ENCODE measurements at places on chromosomes 2 and 18.

- no peak for DNase-seq
These were observed 19.6 kb downstream of the ASB1 start for GRCh38 chr2:238446371-238446770.

GRCh38 chr18:63260380-63260754 lies 59.2 kb downstream of the BCL2 start:
- DNase-seq: no peak

- no peak for DNase-seq
These were observed 1489.7 kb downstream of the LRP1B start for GRCh38 chr2:140641163-140641562.

DNA sequence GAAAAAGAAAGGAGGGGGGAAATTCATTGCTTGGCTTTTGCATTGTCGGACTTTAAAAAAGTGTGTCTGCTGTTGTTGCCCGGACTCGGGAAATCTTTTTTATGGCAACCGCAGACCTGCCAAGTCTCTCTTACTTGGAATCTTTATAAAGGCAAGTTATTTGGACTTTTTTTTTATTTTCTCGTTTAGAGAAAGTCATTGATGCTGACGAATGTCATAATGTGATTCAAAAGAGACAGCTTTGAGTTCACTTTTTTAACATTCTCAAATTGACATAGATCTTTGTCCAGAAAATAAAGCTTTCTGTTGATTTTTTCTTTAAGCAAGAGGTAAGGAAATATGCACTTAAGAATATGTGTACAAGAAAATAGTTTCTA lies 651 bp upstream of the ZNF521 start:
- peak; percentile 1 for DNase-seq

DNA sequence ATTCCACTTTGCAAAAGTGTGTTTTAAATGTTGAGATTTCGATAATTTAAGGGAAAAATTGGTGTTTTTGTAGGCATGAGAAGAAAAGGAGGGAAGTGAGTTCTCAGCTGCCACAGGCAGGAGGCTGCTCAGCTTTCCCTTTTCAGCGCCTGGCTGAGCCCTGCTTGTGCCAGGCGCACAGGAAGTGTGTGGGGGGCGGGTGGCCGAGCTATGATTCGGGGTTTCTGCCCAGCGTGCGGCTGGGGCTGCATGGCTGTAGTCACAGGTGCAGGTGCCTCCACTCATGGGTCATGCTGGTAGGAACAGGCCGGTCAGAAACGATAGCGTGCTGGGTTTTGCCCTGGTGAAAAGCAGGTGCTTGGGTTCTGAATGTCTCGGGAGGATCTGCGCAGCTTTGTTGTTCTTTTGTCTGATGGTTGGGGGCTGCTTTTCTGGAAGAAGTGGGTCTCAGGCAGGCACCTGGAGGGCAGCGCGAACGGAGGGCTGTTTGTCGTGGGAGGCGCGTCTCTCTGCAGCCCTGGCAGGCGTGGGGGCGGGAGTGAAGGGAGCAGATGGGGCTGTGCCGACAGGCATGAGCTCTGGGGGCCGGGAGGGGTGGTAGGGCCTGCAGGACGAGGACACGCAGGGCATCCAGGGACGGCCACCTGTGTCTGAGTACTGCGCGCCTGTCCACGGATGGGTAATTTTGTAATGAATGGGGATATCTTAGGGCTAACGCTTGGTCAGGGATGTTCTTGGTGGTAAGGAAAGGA lies 2.1 kb downstream of the KCNG2 start:
- DNase-seq: no peak

DNA sequence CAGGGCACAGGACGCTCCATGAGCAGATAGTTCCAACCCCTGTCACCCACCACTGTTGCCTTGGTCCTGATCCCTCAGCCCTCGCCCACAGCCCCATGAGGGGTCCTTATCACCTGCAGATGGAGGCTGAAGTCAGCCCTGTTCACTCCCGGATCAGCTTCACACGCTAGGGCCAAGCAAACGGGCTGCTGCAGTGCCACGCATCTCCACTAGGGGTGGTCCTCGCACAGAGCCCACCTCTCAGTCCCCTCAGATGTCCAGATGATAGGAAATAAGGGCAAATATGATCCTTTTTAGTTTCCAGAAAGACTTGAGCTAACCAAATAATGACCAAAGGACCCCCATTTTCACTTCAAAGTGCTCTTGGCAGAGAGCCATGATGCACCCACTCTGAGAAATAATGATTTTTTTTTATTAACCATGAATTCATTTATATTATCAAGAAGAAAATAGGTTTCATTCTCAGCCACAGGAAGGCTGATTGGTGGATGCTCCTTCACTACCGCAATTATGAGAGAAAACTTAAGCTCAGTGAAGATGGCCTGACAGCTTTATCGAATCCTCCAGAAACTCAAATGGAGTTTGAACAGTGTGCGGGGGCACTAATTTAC lies 71.9 kb upstream of the KLHL29 start:
- DNase-seq: peak; percentile 4

- no peak for DNase-seq
These were observed 157.9 kb downstream of the ANKRD44 start for GRCh38 chr2:197152451-197153228.

DNA sequence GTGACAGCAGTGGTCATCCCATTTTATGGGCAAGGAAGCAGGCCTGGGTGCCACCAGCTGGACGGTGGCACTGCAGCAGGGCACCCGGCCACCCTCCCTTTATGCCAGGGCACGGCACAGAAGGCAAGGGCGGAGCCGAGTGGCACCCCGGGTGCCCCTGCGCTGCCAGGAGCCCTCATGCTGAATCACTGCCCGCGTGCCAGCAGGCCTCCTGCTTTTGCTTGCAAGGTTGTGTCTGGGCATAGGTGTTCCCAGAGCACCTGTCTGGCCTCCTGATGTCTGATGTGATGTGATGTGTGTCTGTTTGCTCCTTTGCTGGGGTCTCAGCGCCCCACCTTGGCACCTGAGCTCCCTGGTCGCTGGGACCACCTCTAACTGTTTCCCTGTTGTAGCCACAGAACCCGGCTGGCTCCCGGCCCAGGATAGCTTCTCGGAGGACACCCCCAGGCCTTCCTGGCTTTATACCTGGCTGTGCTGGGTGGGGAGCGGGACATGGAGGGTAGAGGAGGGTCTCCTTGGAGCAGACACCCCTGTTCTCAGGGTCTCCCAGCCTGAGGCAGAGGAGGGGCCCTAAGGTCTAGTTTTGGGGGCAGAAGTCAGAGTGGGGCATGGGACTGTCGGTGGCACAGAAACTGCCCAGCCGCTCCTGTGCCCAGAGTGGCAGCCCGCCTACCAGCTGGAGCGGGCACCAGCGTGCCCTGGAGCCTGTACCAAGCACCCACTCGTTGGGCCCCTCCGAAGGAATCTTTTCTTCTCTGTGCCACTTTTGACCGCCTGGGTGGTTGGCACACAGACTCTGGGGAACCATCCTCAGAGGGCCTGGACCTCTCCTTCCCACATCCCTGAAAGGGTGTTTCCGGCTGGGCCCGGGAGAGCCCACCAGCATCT lies 3.6 kb downstream of the GPC1 start:
- DNase-seq: no peak

DNA sequence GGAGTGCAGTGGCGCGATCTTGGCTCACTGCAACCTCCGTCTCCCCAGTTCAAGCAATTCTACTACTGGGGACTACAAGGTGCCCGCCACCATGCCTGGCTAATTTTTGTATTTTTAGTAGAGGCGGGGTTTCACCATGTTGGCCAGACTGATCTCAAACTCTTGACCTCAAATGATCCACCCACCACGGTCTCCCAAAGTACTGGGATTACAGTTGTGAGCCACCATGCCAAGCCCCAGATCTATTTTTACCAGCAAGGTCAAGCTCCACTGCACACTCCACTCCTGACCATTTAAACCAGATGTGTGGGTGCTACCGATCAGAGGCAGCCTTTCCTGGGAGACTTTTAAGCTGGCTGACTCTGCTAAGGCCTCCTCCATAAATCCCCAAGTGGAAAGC lies 67.5 kb upstream of the CD226 start:
- no peak for DNase-seq

DNA sequence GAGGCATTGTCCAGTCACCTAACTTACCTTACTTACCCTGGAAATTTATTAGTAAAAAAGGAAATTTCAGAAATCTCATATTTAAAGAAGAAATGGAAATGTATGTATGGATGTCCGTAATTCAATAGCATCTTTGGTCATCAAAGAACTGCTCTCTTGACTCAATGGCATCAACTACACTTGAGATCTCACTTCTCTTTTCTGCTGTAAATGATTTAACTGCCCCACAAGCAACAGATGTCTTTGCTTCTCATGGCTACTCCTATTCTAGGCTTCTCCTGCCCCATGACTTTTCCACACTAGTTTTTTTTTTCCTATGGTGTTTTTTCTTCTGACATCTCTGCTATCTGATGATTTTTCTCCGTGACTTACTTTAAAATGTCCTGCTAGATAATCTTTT lies 34.0 kb upstream of the ERMN start:
- no peak for DNase-seq

DNA sequence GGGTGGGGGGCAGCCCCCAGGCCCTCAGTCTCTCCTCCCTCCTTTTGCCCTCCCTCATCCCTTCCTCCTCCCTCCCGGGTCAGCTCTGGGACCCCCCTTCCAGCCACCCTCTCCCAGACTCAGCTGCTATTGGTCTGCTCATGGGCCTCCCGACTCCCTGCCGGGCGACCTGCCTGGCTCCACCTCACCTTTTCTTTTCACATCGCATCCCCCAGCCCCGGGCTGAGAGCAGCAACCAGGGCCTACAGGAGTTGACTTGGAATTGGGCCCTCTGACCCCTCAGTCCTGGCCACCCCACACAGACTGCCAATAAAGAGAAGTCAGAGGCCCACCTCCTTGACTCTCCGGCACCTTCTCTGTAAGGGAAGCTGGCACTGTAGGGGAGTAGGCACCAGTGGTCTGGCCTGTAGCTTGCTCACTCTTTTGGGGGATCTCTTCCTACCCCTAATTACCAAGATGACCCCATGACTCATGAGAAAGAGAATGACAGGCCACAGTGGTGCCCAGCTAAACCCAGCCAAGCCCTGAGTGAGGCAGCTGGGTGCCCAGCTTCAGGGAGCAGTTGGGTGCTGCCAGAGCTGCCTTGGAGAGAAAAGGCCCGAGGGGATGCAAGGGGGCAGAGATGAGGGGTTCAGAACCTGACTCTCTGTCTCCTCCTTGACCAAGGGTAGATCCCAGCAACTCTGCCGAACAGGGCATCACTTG lies 2.0 kb upstream of the ECEL1 start:
- DNase-seq: no peak

DNA sequence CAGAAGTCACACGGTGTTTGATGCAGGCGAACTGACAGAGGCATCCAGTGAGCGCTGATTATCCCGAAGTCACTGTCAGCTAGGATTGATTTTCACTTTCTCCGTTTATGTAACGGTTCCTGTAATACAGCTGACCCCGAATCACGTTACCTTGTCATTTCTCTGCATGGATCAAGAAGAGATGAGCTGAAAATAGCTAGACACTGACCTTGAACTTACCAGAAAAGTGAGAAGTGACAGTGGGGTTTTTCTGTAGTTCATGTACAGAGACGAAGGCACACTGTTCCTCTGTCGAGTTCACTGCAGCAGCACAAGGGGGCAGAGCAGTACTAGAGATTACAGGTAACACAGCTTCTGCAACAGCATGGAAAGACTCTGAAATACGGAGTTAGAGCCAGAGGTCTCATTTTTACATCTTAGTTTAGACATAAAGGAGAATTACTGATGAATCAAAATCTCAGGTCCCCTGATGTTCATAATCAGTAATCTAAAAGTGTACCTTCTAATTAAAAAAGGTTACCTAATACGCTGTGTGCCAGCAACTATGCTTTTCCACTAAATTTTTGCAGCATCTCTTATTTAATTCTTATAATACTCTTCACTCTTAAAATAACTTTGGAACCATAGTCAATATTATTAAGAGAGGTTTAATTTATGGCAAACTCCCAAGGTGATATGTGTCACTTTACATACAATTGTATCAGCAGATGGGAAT lies 33.1 kb downstream of the ARHGAP15 start:
- DNase-seq: peak; percentile 56

Measured in MCF 10A (cell line).